Stimulated activated CD8-positive, alpha-beta memory T cell treated with anti-CD3 and anti-CD28 coated beads, Interleukin-15, amount 100 ng/mL, for 48 hours (primary cell): ENCODE measurements at places on chromosomes 1 and 21.

DNA sequence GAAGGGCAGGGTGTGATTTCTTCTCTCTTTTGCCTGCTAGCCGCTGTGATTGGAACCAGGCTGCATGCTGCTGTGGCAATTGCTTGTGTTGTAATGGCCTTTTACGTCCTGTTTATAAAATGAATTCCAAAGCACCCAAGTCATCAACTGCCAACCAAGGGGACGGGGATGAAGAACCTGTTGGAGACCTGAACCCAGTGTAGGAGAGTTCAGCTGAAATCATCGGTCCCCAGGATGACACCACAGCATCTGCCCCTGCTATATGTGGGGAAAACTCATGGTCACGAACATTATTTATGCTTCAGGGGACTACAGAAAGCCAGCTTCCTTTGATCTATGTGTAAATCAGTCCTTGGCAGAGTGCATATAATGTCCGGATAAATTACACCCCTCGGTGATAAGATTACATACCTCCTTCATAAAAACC, 3.8 kb downstream of the TMEM167B start:
- DNase-seq = no peak

- DNase-seq = no peak
Observed at GRCh38 chr1:22637907-22638445, 1.5 kb downstream of the C1QA start.

GRCh38 chr1:33219886-33220661, 36.2 kb upstream of the ZNF362 start:
- DNase-seq = no peak

DNA sequence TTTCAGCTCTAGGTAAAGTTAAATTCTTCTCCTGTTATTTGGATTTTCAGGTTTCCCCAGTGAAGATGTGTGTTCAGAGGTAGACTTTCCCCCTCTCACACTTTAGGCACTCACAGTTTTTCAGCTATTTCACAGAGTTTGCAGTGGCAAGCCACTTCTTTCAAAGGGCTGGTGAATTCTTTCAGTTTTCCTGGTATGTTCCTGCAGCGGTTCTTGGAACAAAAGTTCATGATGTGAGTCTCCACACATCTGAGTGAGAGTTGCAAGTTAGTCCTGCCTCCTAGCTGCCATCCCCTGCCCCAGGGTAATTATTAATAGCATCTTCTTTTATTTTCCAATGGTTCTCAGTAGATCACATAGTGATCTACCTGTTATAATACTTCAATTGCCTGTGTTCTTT, 27.3 kb upstream of the CD84 start:
- DNase-seq = no peak

- DNase-seq = no peak
Observed at GRCh38 chr1:67465375-67465774, 35.2 kb upstream of the SERBP1 start.

DNA sequence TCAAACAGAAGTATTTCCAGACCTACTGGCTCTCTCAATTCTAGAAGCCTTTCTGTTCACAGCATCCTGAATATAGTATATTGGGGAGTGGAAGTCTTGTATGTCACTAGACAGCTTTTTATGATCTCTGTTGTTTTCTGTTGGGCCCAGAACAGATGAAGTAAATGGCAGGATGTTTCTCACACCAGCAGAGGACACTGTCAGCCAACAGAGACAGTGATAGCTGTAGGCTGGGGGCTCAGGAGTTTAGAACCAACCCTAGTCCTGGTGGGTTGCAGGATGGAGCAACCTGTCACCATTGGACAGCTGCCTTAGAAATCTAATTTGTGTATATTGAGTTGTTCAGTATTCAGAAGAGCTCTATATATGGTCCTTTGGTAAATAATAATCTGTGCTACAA, 16.9 kb downstream of the AGO1 start:
- DNase-seq = no peak
